ENCODE measurements at places on chromosomes 7 and 10. TPM values are rescaled to one million over a fixed set of nuclear protein-coding genes. Genes with fewer than 3 reads are reported as not detected.

GRCh38 chr7:80380957-80381356 is 130.9 kb downstream of the GNAT3 start:
- no peak for DNase-seq

- no peak for DNase-seq
Measured at GRCh38 chr10:99435986-99436638, 5.7 kb upstream of the GOT1 start.

DNA sequence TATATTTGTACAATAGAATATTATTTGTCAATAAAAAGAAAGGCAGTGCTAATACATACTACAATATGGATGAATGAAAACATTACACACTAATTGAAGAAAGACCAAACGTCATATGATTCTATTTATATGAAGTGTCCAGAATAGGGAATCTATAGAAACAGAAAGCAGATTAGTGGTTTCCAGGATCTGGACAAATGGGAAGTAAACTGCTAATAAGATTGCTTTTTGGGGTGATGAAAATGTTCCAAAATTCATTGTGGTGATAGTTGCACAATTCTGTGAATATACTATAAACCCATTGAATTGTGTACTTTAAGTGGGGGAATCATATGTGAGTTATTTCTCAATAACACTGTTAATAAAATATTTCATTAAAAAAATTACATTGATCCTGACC is 78.2 kb upstream of the IFRD1 start:
- no peak for DNase-seq

DNA sequence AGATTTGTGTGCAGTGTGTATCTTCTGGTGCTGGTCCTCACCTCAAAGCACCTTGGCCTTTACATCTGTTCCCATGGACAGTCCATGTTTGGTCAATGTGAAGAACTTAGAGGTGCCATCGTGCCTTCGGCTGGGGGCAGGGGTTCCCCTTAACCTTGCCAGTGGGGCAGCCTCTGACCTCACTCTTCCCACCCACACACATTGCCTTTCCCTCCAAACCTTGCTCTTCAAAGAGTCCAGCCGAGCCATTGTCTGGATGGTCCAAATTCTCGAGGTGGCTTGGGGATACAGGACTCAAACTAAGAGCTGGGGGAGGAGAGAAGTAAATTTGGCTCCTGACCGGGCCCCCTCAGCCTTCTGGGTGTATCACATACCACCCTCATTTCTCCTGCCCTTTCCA is 76.2 kb upstream of the HABP2 start:
- no peak for DNase-seq

Gene SNX8
- total RNA-seq: 20.5 TPM

DNA sequence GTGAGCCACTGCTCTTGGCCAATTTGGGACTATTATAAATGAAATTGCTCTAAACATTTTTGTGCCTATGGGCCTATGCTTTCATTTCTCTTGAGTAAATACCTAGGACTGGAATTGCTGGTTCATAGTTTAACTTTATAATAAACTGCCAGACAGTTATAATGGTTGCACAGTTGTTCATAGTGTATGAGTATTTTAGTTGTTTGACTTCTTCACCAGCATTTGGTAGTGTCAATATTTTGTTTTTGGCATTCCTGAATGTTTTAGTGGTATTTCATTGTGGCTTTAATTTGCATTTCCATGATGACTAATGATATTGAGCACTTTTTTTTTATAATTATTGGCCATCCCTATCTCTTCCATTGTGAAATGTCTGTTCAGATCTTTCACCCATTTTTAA is 29.5 kb downstream of the PLEKHA8 start:
- no peak for DNase-seq

Gene MOGAT3
- total RNA-seq: 0.14 TPM

Gene POMZP3
- total RNA-seq: 18.8 TPM
